ENCODE measurements at places on chromosomes 3 and 15.

GRCh38 chr3:31079689-31080088, 185.2 kb upstream of the GADL1 start:
- no peak for DNase-seq

DNA sequence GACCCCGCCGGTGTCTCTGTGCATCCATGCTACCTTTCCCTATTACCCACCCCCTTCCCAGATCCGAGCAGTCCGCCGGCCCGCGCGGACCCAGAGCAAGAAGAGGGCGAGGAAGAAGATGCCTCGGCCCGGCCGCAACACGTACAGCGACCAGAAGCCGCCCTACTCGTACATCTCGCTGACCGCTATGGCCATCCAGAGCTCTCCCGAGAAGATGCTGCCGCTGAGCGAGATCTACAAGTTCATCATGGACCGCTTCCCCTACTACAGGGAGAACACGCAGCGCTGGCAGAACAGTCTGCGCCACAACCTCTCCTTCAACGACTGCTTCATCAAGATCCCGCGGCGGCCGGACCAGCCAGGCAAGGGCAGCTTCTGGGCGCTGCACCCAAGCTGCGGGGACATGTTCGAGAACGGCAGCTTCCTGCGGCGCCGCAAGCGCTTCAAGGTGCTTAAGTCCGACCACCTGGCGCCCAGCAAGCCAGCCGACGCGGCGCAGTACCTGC, 788 bp downstream of the FOXB1 start:
- DNase-seq, result no peak

DNA sequence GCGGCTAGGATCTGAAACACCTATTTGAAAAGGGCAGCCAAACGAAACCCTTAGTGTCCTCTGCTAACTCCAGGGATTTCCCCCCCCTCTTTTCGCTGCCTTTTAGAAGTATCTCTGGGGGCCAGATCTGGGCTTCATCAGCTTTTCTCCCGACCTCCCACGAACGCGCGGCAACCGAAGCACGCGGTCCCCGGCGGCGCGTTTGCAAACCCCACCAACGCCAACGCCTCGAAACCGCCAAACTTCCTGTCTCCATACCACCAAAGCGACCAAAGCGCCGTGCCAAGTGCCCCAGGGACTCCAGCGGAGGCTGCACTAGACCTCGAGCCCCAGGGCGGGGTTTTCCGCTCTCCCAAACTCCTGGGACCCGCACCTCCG, 155.8 kb upstream of the FRMD4B start:
- DNase-seq, result no peak

DNA sequence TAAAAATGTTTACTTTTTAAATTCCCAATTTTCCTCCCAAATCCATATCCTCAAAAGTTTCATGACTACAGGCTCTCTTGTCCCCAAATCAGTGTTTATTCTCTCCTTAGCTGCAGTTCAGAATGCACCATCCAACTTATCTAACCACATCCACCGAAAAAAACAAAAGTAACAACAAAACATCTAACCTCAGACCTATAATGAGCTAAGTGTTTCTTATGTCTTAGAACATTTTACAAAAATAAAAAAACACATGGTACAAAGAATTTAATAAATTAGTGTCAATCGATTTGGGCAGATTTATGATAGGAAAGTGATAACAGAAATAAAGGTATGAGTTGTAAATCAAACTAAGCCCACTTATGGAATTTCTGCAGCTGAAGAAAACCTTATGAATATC, 13.6 kb downstream of the SATB1 start:
- no peak for DNase-seq

DNA sequence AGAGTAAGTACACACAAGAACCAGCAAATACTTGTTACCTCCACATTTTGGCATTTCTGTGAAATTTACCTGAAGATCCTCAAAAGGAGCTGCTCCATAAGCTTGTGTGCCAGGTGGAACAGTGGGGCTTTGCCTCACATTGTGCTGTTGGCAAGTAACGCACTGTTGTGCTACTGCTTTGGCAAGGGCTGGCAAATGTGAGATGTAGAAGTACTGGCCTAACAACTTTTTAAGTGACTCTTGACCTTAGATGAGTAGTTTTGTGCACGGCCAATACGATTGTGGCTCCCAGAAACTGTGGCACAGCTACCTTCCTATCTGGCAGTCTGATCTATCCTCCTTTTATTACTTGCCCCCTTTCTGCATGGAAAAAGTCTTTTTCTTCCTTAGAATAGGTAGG, 337.0 kb downstream of the KCNH8 start:
- no peak for DNase-seq

- DNase-seq, result no peak
These were observed 138.5 kb downstream of the ZNF621 start for GRCh38 chr3:40663280-40663679.

- no peak for DNase-seq
These were observed 4.3 kb upstream of the TSEN2 start for GRCh38 chr3:12479919-12480427.

DNA sequence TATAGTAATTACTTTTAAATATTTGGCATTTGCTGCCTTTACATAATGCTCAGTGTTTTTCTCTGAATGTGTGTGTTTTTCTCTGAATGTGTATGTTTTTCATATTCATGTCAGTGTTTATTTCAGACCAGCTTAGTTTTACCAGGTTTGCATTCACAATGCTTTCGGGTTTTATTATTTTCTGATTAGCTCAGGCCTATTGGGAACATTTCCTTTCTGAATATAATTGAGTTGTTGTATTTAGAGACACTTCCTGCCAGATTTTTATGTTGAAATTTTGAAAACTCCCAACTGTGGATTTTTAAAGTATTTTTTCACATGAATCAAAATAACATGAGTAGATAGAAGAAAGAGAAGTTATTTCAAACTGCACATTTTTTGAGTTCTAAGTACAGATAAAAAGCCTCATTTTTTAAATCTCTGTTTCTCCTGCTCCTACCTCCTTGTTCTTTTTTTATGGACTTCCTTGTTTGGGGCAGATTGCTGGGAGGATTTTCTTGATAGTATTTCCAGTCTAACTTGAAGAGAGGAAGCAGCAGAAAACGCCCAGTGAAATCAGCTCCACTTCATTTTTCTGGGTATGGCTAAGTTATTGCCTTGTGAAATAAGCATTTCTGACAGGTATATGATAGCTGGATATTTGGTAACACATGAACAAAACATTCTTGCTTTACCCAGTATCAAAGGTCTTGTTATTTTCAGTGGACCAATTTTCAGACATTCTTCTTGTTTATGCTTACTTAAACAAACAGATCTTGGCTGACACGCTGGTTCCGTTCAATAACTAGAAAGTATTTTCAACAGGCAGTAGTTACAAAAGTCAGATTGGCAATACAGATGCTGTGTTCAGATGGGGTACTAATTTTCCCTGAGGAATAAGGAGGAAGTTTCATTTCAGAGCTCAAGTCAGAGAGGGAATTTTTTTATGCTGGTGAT, 70.7 kb downstream of the RIOX2 start:
- no peak for DNase-seq

DNA sequence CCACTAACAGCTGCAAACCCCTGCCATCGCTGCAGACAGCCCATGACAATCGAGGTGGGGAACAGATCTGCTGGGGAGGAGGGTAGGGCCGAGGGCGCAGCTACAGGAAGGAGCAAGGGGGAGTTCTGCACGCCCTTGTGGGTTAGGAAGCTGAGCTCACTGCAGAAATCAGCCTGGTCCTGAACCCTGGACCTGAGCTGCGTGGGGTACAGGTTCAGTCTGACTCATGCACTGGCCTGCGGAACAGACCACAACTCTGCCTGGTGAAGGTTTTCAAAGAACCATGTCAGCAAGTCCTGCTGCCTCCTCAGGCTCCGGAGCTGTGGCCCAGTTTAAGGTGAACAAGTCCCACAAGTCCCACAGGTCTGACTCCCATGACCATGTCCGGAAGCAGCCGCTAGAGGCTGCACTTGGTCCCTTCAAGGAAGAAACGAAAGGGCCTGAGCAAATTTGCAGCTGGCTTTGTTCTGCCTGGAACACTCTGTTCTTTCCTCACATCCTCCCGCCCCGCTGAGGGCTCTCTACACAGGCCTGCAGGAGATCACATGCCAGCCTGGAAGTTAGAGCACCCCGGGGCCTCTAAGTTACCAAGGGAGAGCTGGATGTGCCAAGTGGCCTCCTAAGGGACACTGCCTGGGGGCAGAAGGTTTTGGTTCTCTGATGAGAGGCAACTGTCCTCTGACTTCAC, 49.4 kb upstream of the AKAP13 start:
- DNase-seq, result peak; percentile 58

DNA sequence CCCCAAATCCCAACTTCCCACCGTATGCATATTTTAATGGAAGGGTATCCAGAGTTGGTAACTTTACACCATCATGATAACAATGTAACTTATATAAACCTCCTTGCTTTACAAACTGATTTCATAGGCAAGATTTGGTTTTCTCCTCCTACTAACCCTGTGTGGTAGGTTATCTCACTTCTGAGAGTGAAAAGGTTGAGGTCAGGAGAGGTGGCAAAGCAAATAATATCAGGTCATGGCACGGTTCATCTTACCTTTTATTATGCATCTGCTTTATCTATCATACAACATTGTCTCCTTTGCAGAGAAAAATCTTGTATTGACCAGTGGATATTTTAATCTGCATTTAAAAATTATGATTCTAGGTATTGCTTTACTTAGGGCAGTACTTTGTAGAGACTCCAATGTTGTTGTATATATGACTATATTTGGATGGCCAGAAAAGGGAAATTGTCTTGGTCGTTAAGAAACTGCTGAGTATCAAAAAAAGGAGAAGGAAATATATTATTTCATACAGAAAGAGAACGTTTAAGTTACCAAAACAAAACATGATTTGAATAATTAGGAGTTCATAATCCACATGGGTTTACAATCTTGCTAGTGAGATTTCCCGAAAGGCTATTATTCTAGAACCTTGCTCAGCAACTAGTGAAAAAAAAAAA, 30.4 kb downstream of the NFKBIZ start:
- DNase-seq, result no peak

GRCh38 chr3:53740956-53741355, 105.3 kb downstream of the CHDH start:
- DNase-seq, result no peak

- no peak for DNase-seq
These were observed 199.7 kb downstream of the UACA start for GRCh38 chr15:70563561-70564095.

DNA sequence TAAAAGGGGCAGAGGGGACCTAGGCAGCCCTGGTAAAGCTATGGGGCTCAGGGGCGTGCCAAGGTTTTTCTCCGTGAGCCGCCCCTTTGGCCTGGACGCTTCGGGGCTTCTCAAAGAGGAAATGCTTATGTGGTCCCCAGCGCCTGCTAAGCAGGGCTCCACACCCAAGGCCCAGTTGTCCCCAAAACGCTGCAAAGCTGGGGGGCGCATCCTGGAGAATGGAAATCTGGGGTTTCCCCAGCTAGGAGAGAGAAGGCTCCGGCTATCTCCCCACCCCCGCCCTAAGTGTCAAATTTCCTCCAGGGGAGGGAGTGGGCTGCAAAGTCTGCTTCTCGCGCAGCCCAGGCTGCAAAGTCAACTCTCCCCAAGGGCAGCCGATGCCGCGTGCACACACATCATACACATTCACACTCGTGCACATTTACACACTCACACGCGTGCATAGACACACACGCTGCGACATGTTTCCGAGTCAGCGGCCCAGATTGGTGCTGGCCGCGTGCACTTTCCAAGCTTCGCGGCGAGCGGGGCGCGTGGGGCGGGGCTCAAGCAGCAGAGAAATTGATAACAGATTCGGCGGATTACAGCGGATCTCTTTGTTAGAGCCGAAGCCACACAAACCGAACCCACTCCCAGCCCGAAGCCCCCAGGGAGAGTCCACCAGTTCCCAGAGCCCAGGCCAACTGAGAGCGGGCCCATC, 4.5 kb downstream of the WNT5A start:
- no peak for DNase-seq

GRCh38 chr15:71597637-71598036, 212.7 kb upstream of the NR2E3 start:
- DNase-seq, result no peak

GRCh38 chr3:171023566-171023965, 3.0 kb downstream of the SLC2A2 start:
- no peak for DNase-seq

GRCh38 chr3:21544076-21544462, 206.9 kb downstream of the ZNF385D start:
- DNase-seq, result no peak

GRCh38 chr3:33417066-33417673, 23.0 kb downstream of the UBP1 start:
- peak; percentile 15 for DNase-seq

DNA sequence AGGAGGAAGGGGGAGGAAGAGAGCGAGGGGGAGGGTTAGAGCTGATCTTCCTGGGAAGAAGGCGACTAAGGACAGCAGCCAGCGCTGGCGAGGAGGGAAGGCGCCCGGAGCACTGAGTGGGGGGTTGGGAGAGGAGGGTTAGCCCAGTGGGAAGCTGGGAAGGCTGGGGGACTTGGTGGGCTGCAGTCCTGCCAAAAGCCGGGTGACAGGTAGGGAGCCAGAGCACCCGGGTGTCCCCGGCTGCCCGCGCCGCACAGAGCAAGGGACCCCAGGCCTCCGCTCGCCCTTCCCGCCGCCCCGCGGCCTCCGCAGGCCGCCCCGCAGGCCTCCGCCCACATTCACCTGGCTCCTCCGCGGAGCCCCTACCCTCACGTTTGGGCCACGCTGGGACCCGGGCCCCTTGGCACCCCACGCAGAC, 448 bp downstream of the SLC12A8 start:
- no peak for DNase-seq

- no peak for DNase-seq
These were observed 143.3 kb upstream of the WNT5A start for GRCh38 chr3:55630280-55630920.

GRCh38 chr15:73924171-73924921, 1.9 kb upstream of the LOXL1 start:
- no peak for DNase-seq

DNA sequence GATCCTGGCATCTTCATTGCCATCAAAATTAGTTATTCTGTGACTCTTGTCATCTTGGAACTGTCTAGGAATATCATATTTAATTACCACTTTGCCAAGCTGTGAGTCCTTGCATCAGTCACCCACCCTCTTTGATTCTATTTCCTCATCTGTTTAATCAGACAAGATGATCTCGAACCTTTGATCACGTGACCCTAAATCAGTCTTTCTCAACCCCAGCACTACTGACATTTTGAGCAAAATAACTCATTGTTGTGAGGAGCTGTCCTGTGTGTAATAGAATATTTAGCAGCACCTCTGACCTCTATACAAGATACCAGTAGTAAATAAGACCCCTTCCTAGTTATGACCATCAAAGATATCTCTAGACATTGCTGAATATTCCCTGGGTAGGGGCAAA, 343.4 kb upstream of the ARPP21 start:
- no peak for DNase-seq

DNA sequence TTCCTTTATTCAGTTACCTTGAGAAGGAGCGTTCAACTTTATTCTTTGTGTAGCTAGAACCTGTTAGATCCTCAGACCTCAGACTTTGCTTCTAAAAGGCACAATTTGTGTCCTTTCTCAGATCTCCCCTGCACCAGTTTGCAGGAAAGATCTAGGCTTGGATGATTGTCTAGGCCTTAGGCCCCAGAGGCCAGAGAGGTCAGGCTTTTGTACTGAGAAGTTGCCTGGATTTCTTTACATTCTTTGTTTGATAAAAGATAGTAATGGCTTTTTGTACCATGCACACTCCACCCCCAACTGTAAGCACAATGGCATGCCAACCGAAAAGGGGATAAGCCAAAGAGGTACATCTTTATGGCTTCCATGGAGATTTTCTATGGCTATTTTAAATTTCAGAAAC, 719.6 kb upstream of the NR2F2 start:
- no peak for DNase-seq
